H4 (cell line): ENCODE measurements at places on chromosomes 6 and 20. TPM values are rescaled to one million over a fixed set of nuclear protein-coding genes. Genes with fewer than 3 reads are reported as not detected.

DNA sequence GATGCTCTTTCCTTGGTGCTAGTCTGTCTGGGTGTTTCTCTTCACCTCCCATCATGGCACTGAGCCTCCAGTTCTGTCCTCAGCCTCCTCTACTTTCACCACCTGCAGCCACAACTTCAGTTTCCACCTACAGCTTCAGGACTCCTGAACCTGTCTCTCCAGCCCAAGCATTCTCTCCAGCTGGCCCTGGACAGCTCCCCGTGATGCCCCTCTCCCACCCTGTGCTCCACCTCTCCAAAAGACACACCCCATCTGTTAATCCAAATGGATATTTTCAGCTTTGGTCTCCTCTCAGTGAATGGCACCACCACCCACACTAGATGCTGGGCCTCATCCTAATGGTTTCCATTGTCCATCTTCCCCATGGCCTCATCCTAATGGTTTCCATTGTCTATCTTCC is 79.5 kb upstream of the NEDD9 start:
- DNase-seq = no peak

GRCh38 chr6:15441215-15441868 is 195.5 kb downstream of the JARID2 start:
- peak; percentile 66 for DNase-seq

GRCh38 chr6:1424306-1424927 is 35.0 kb downstream of the FOXF2 start:
- DNase-seq = peak; percentile 70

- no peak for DNase-seq
These were observed 30.0 kb downstream of the PPP1R3G start for GRCh38 chr6:5115168-5115567.

GRCh38 chr6:115720900-115721299 is 339.8 kb downstream of the FRK start:
- no peak for DNase-seq

DNA sequence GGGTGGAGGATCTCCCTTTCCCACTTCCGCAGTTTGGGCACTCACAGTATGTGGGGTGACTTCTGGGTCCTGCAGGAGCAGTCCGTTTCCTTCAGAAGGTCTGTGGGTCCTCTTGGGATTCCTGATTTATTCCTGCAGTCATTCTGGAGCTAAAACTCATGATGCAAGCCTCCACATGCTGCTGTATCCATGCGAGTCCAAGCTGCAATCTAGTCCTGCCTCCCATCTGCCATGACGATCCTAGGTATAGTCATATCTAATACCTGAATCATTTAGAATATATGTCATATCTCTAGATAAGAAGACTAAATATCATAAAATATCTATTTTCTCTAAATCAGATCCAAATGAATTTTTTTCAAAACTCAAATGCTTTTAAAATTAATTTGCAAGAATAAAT is 103.4 kb upstream of the AHI1 start:
- no peak for DNase-seq

DNA sequence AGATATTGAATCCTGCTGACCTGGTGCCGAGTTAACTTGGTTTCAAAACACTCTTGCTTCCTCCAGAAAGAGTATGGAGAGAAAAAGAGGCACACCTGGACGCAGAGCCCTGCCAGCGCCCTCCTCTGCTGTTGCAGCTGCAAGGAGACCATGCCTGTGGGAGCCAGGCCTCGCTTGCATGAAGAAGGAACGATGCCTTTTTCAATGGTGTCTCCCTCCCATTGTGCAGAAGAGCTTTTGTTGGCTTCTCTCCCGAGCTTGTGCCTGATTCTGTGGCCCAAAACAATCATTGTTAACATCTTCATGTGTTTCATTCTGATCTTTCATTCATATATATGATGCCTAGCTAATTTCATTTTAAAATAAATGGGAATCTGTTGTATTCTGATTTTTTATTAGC is 98.1 kb downstream of the FAM120B start:
- DNase-seq = no peak

DNA sequence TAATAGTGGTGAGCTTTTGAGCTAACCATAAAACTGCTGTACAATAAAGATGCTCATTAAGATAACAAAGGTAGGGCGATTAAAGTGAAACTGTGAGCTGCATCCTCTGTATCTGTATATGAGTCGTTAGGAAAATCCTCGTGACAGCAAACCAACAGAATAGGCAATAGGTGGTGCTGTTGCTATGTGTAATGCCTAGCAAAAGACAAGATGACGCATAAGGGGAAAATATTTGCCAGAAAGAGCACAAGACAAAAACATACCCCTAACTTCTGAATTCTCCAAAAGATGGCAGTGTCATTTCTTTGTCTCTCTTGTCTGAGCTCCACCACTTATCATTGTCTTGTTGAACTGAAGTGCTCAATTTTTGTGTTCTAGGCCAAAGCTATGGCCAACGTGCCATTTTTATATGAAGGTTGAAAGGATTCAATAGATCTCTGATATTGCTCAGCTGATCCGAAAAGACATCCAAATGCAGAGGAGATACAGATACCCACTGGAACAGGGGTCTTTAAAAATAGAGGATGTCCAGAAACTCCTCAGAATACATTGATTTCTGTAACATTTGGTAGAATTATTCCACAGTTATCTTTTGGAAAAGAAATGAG is 56.3 kb upstream of the ANKEF1 start:
- DNase-seq = peak; percentile 91

DNA sequence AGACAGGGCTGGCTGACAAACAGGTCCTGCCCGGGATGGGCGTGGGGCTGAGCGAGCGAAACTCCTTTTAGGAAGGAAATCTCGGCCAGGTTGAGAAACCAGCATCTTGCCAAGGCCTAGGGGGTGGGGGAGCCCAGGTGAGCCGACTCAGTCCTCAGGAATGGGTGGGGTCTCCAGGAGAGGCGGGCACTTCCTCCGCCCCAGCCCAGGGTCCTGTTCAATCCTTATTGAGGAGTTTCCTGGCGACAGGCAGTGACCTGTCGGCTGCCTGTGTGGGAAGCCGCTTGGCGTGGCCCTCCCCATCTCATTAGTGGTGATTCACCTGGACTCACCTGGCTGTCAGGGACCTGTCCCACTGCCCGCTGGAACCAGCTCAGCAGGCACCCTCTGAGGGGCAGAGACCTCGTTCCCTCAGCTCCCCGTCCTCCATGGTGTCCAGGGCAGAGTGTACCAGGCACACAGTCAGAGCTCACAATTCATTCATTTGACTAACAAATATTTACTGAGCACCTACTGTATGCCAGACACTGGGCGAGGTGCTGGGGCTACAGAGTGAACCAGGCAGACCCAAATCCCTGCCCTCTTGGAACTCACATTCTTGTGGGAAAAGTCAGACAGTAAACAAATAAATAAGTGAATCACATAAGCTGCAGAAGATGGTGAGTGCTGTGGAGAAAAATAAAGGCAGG is 51.1 kb downstream of the FGD2 start:
- DNase-seq = no peak

DNA sequence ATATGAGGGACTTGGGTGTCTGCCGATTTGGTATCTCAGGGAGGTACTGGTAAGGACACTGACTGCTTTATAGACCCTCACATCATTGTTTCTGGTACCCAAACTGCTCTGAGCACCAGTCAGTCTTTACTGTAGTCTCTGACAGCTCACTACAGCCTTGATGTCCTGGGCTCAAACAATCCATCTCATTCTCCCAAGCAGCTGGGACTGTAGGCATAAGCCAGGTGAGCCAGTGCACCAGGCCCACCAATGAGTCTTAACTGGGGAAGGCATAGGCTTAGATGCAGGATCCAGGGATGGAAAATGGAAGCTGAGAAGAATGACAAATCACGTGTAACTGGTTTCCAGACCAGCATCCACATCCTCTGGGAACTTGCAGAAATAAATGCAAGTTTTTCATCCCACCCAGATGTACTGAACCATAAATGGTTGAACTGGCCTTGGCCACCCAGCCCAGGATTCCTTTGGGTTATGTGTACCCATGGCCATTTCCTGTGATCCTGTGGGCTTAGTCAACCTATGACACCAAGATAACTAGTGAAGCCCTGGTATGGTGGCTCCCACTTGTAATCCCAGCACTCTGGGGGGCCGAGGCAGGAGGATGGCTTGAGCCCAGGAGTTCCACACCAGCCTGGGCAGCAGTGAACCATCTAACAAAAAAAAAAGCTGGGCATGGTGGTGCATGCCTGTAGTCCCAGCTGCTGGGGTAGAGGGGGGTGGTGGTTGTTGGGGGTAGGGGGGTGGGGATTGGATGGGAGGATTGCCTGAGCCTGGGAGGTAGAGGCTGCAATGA is 5.8 kb downstream of the TUBB start:
- DNase-seq = peak; percentile 67

GRCh38 chr6:77462359-77463307 is 658 bp downstream of the HTR1B start:
- DNase-seq = no peak

DNA sequence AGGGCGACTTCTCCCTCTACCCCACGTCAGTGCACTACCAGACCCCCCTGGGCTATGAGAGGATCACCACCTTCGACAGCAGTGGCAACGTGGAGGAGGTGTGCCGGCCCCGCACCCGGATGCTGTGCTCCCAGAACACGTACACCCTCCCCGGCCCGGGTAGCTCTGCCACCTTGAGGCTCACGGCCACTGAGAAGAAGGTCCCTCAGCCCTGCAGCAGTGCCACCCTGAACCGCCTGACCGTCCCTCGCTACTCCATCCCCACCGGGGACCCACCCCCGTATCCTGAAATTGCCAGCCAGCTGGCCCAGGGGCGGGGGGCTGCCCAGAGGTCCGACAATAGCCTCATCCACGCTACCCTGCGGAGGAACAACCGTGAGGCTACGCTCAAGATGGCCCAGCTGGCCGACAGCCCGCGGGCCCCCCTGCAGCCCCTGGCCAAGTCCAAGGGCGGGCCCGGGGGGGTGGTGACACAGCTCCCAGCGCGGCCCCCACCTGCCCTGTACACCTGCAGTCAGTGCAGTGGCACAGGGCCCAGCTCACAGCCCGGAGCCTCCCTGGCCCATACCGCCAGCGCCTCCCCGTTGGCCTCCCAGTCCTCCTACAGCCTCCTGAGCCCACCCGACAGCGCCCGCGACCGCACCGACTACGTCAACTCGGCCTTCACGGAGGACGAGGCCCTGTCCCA is 57.5 kb upstream of the TMEM181 start:
- DNase-seq = no peak

DNA sequence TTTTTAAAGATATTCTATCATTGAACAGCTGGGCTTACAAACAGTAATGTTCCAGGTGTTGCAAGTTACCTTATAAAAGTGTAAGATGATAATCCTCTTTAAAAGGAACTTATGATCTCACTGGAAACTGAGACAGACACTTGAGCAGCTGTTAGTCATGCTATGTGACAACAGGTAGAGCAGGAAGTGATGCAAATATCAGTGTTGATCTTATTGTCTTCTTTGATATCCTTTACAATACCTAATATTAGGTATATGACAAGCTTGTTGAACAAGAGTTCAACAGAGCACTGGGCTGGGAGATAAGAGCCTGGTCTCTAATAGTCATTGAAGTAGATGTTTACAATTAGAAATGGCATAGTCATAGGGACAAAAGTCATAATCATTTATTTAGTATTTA is 150.0 kb downstream of the UBE3D start:
- no peak for DNase-seq

DNA sequence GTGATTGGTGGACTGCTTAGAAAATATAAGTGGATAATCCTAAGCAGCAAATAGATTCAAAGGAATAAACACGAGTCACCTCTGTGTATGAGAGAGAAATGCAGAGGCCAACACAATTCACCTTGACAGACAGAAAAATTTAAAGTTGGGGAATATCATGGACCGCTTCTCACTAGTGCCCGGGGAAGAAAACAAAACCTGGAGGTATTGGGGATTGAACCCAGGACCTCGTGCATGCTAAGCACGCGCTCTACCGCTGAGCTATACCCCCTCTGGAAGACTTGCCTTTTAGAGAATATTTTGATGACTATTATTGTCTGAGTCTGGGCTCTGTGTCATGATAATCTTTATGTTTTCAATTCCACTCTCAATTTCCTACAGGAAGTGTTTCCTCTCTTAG is 111.9 kb downstream of the TRIM27 start:
- peak; percentile 50 for DNase-seq

- DNase-seq = no peak
These were observed 22.6 kb downstream of the GHRH start for GRCh38 chr20:37238935-37239451.

- no peak for DNase-seq
These were observed 915 bp downstream of the PRRC2A start for GRCh38 chr6:31621320-31621939.

- DNase-seq = no peak
These were observed 109.0 kb downstream of the ZFP64 start for GRCh38 chr20:52082612-52083011.

DNA sequence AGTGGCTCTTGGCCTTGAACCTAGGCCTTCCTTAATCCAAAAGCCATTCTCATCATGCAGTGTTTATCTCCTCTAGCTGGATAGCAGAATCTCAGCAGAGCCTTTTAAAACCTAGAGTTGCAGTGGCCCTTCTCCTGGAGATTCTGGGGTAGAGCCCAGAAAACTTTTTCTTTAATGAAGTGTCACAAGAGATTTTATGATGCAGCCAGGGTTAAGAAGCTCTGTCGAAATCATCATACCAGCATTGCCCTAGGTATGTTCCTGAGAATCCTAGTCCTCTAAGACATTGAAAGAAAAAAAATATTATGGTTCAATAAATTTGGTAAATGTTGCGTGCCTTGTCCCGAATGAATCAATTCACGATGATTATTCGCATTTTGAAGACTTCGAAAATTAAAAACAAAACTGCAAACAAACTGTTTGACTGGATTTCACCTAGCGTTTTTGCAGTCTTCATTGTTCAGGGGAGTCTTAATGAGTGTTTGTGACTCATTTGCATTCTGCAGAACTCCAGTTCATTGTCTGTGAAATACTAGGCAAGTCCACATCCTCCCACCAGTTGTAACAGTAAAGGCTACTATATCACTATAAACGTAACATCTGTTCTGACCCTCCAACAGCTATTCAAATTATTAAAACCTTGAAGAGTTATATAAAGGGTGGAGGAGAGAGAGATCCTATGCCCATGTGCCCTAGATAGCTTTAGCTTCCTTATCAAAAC is 198.6 kb downstream of the UST start:
- no peak for DNase-seq

GRCh38 chr20:24781418-24781980 is 167.6 kb upstream of the CST7 start:
- peak; percentile 57 for DNase-seq

GRCh38 chr6:54294965-54295532 is 13.2 kb upstream of the TINAG start:
- no peak for DNase-seq

TINAG gene
- total RNA-seq = not detected in 2 replicates

SPATA25 gene
- 0.12 and 1.0 TPM in 2 replicates for total RNA-seq

TSPO2 gene
- not detected in 2 replicates for total RNA-seq

TNFRSF6B gene
- 0.10 and 0.39 TPM in 2 replicates for total RNA-seq

SYNDIG1 gene
- 0.47 and 0.77 TPM in 2 replicates for total RNA-seq

MAS1 gene
- not detected in 2 replicates for total RNA-seq

GTPBP2 gene
- total RNA-seq = 51.4 and 52.9 TPM in 2 replicates

LMBRD1 gene
- total RNA-seq = 34.6 and 42.9 TPM in 2 replicates

PRDM13 gene
- not detected in 2 replicates for total RNA-seq

FLRT3 gene
- 36.5 and 41.9 TPM in 2 replicates for total RNA-seq

PTPRK gene
- 20.7 and 24.4 TPM in 2 replicates for total RNA-seq

GPLD1 gene
- 0.08 TPM in 1 of 2 replicates, not detected in the other for total RNA-seq

DEFB126 gene
- not detected in 2 replicates for total RNA-seq

GGTLC1 gene
- not detected in 2 replicates for total RNA-seq

CAGE1 gene
- not detected in 2 replicates for total RNA-seq

OR2J3 gene
- not detected in 2 replicates for total RNA-seq

SNRPB2 gene
- total RNA-seq = 129 and 143 TPM in 2 replicates

PPARD gene
- 2.7 and 3.2 TPM in 2 replicates for total RNA-seq
